Posterior cingulate gyrus (tissue), 11 donors: ENCODE measurements at places on chromosomes 3 and 15.
A peak's percentile ranks its signal among the peaks of the same experiment; 100 is the strongest.

GRCh38 chr3:194139071-194139813 is 3.3 kb downstream of the HES1 start:
- DNase-seq = no peak

DNA sequence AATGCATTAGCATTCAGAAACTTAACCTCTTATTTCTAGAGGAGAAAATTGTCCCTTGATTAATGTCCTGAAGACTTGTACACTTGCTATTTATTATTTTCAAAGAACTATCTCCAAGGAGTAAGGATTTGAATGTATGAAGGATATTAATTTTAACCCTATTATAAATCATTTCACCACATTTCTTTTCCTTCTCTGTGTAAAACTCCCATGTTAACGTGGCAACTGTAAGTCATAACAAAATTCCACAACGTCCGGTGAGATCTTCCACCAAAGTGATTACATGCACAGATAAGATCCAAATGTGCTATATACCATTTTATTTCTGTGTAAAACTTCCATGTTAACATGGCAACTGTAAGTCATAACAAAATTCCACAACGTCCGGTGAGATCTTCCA is 229.1 kb upstream of the ARHGEF26 start:
- DNase-seq = no peak

DNA sequence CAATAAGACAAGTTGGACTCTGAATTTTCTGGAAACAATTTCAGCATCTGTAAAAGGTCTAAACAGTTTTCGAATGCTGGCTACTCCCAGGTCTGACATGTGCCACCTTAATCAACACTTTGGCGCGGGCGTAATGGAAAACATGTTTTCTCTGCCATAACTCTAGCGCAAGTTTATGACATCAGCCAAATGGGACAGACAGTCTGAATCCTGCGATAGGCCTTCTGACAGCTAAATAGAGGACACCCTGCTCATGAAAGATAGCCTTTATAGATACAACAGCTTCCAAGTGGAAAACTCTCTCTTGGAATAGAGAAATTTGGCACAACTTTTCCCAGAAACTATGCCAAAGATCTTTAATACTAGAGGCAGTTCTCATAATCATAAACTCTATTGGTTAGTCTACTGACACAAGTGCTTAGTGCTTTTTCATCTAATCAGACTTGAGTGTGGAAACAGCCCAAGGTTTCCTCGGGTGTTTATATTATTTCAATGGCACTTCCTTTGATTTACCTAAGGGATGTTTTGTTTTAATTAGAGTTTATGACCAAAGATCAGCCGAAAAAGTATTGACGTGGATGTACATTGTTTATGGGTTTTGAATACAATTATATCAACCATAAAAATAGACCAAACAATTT is 120.1 kb upstream of the DPH6 start:
- DNase-seq = no peak

GRCh38 chr15:62847900-62848489 is 194.6 kb upstream of the TPM1 start:
- DNase-seq = peak; percentile 95

DNA sequence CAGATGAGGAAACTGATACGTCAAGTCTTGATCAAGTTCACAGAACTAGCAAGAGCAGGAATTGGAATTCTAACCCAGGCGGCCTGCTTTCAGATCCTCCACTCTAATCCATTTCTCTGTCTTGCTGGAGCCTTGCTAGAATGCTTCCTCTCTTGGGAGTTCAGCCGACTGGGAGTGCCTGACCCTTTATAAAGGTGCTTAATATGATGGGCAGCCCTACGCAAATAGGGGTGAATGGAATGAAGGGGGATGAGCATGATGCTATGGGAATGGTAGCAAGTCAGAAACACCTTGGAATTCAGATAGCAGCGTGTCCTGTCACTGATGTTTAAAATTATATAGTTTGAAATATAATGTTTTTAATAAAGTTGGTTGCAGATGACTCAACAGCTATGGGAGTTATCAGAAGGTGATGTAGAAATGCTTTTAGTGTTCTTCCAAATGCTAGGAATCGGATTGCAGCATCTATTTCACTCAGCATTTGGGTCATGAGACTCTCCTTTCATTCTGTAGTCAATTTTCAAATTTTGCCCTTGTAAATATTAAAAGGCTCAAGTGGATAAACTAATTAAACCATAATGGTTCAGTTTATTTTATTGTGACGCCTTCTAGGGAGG is 150.7 kb downstream of the FNDC3B start:
- no peak for DNase-seq

DNA sequence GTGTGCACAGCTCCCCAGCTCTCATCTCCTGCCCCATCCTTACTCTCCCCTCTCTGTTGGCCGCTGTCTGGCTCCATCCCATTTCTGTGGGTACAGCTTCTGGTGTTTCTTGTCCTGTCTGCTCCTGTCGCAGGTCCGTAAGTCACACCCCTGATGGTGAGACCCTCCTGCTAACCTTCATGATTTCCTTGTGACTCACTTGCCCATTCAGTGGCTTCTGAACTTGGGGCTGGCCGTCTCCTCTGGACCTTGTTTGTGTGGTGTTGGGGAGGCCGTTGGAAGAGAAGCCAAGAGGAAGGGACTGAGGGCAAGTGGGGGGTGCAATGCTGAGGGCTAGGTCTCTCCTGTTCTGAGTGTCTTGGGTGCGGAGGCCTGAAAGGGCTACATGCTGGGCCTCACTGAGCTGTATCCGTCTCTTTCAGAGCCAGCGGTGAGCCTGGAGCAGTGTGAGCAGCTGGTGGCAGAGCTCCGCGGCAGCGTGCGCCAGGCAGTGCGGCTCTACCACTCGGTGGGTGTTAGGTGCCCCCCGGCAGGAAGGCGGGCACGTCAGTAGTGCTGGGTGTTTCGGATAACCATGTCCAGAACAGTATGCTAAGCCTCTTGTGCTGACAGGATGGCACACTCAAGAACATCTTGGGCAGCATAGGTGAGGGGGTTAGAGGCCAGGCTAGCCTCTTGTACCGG is 3.7 kb upstream of the JMJD7 start:
- no peak for DNase-seq

GRCh38 chr3:128337305-128337704 is 129.4 kb downstream of the DNAJB8 start:
- no peak for DNase-seq

DNA sequence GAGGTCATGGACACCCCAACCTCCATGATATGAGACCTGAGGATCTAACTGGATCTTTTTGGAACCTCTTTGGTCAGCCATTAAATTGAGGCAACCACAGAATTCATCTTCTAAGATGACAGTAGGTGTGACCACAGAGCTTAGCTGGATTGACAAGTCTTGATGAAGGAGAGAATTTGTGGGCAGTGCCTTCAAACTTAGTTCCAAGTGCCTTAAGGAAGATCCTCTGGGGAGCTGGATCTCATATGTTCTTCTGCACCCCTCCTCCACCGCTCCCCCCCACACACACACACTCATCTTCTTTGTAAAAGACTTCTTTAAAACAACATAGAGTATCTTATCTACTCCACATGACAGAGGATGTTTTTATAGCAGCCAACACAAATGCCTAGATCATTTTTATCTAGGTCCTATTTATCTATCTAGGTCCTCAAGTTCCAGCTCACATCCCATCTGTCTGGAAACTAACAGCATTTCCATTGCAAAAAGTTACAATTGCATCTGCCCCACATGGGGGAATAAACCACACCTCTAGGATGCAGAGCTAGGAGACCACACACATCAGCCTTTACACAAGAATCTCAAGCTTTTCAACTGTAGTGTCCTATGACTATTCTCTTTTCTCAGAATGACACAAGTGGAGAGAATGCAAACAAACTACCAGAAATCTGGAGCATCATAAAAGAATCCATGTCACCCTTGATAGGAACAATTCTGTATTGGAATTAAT is 37.4 kb downstream of the WWTR1 start:
- DNase-seq = no peak

- no peak for DNase-seq
Measured at GRCh38 chr3:17231537-17232261, 346.9 kb downstream of the PLCL2 start.

DNA sequence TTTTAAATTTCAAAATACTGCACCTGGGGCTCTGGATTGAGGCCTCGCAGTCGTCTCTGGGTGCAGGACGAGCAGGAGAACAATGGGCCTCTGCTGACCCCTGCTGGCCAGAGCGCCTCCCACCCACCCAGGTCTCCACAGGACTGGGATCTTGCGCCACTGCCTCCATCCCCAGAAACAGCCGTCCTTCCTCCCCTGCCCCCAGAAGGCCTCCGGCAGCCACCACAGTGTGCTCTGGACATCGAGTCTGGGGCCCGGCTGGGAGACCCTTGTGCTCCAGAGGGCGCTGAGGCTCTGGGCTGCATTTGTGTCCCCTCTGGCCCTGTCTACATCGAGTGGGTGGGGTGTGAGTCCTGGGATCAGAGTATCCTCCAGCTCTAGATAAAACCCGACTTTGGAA is 6.7 kb upstream of the ACSBG1 start:
- peak; percentile 94 for DNase-seq

- no peak for DNase-seq
Measured at GRCh38 chr15:40892447-40893012, 1.7 kb upstream of the VPS18 start.

GRCh38 chr3:12353796-12354525 is 65.1 kb downstream of the PPARG start:
- DNase-seq = no peak

GRCh38 chr3:123094516-123095313 is 27.9 kb downstream of the PDIA5 start:
- DNase-seq = no peak

GRCh38 chr3:135908225-135908624 is 57.3 kb upstream of the PPP2R3A start:
- DNase-seq = no peak
